Natural killer cell (primary cell): ENCODE measurements at places on chromosomes 12 and 14. TPM values are rescaled to one million over a fixed set of nuclear protein-coding genes. Genes with fewer than 3 reads are reported as not detected.

GRCh38 chr12:57123813-57124212, 4.5 kb upstream of the LRP1 start:
- no peak overlapping the region for H3K4me3 ChIP-seq
- no peak overlapping the region for H3K27ac ChIP-seq
- peaks cover 21% of the 10 kb centered on the region for H3K4me1 ChIP-seq
- no peaks in the 10 kb centered on the region for H3K36me3 ChIP-seq
- DNase-seq, result no peak
- H3K27me3 ChIP-seq, result peaks cover 13% of the 10 kb centered on the region

Gene JPH4
- 0.25 TPM for total RNA-seq

Gene RPL10L
- total RNA-seq, result not detected

DNA sequence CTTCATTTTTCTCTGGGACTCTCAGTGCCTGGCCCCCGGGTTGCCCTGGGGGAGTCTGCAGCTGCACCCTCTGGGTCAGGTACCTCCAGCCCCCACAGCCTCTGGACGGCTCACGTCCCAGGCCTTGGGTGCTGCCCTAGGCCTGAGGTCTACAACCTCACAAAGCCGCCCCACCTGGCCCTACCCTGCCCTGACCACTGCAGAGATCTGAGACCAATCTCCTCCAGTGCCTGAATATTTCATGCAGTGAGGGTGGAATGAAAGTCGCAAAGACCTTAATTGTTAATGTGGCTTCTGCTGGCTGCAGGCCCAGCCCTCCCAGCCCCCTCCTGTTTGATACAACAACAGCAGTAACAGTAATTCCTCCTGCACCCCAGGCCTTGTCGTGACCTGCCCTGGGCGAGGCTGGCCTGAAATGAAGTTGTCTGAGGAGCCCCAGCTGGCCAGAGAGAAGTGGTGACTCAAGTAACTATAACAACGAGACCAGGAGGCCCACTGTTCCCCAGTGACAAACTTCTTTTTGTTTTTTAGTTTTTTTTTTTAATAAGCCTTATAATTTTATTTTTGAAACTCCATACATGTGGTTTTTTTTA, 8.8 kb upstream of the CCDC85C start:
- H3K27me3 ChIP-seq, result no peaks in the 10 kb centered on the region
- no peaks in the 10 kb centered on the region for H3K36me3 ChIP-seq
- H3K4me3 ChIP-seq, result no peak overlapping the region
- DNase-seq, result no peak
- H3K27ac ChIP-seq, result no peak overlapping the region

DNA sequence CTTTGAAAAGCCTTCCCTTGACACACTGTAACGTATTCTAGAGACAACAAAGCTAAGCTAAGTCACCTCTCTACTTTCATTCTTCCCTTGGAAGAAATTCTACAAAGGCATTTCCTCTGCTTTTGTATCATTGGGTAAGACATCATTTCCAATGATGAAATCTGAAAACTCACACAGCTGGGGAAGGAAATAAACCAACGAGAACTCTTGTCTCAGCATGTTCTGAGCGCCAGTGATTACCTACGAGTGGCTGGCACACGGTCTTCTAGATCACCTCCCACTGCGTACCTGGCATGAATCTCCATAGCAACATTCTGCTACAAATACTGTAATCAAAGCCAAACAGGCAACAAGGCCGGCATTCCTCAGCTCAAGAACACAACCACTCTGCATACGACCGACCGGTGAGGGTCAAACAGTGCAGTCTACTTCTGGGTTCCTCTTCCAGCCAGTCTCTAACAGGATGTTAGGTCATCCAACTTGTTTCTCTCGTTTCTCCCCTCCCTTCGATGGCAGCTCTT, 7.6 kb downstream of the VPS37B start:
- H3K4me3 ChIP-seq, result peak overlapping the region; percentile 4
- H3K4me1 ChIP-seq, result peaks cover 72% of the 10 kb centered on the region
- no peaks in the 10 kb centered on the region for H3K36me3 ChIP-seq
- peak; percentile 87 for DNase-seq

DNA sequence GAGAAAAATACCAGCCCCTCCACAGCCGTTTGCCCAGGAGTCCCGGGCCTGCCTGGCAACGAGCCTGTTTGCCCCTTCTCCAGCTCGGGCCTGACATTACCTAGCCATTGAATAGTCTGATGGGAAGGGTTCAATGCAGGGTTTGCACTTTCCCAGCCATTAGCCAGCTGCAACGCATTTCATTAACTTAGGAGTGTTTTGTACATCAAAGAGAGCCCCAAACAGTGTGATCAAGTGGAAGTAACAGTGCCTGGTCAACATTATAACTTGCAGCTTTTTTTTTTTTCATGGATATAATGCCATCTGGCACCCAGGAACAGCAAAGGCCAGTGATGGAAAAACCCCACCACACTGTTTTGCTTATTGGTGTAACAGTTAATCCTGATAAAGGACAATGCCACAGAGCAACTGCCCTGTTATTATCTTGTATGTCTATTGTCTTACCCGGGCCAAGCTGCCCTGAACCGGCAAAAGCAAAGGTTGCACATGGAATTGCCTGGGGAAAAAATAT, 38.0 kb downstream of the BTG1 start:
- no peaks in the 10 kb centered on the region for H3K36me3 ChIP-seq
- no peak overlapping the region for H3K27ac ChIP-seq
- no peak for DNase-seq
- H3K4me1 ChIP-seq, result no peaks in the 10 kb centered on the region

- no peak for DNase-seq
- H3K4me3 ChIP-seq, result no peak overlapping the region
- H3K4me1 ChIP-seq, result no peaks in the 10 kb centered on the region
These were observed 168.0 kb downstream of the TMTC3 start for GRCh38 chr12:88310069-88310468.

- DNase-seq, result no peak
- H3K27ac ChIP-seq, result no peak overlapping the region
- no peaks in the 10 kb centered on the region for H3K4me1 ChIP-seq
- no peaks in the 10 kb centered on the region for H3K27me3 ChIP-seq
- H3K4me3 ChIP-seq, result no peak overlapping the region
These were observed 75.9 kb downstream of the RCOR1 start for GRCh38 chr14:102668291-102668873.

DNA sequence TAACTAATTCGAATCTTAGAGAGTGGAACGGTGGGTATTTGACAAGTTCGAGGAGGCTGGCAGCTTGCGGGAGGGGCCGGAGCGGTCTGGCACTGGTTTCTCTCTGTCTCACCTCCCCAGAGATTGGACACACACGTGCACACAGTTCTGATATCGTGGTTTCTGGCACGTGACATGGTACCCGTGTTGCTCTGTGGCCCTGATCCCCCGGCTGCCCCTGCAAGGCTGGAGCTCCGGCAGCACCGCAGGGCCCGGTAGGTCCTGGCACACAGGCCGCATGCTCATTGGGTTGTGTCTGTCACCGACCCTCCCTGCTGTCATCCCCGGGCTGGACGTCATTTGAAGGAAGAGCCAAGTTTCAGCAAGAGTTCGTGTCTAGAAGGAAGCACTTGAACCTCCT, 82.7 kb downstream of the PPP2R5C start:
- no peak overlapping the region for H3K4me3 ChIP-seq
- H3K27ac ChIP-seq, result peak overlapping the region; percentile 54
- peaks cover 66% of the 10 kb centered on the region for H3K4me1 ChIP-seq
- no peak for DNase-seq

- no peak overlapping the region for H3K27ac ChIP-seq
- H3K4me1 ChIP-seq, result no peaks in the 10 kb centered on the region
- H3K36me3 ChIP-seq, result no peaks in the 10 kb centered on the region
- no peak overlapping the region for H3K4me3 ChIP-seq
- no peaks in the 10 kb centered on the region for H3K27me3 ChIP-seq
These were observed 572.8 kb upstream of the FBXO33 start for GRCh38 chr14:40004871-40005500.
